ENCODE measurements at places on chromosomes 11 and 22.

DNA sequence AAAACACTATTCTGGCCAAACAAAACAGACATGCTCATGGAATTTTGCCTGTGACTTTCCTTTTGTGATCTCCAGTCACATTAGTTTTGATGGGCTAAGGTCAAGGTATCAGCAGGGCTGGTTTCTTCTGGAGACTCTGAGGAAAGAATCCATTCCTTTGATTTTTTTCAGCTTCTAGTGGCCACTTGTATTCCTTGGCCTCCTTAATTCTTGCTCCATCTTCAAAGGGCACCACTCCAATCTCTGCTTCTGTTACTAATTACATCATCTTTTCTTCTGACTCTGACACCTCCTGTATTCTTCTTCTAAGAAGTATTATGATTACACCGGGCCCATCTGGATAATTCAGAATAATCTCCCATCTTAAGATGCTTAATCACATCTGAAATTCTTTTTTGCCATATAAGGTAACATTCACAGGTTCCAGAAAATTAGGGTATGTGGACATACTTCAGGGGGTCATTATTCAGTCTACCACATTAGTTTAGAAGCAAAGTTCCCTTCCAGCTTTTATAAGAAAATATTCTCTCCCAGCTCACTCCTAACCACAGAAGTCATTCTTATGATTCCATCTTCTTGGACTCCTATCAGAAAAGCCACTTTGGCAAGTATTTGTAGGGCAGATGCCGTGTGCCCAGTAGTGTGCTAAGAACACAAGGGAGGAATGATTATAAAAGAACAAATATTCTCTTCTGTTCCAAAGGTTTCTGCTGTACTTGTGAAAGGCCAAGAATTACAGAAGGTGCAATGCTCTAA is 56.4 kb upstream of the FSHB start:
- DNase-seq, result no peak

DNA sequence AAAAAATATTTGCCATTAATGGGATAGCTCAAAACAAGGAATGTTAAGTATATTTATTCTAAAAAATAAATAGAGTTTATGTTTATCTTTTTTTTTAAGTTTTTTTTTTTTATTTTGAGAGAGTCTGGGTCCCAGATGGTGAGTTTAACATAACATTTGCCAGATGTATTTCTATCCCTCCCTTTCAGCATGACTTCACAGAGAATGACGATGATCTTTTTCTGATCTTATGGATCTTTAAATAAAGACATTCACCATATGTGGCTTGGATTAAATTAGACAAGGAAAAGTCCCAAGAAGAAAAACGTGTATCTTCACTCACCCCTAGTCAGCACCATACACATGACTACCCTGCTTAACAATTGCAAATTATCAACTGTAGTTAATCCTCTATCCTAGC is 839.8 kb upstream of the CNTN5 start:
- no peak for DNase-seq

DNA sequence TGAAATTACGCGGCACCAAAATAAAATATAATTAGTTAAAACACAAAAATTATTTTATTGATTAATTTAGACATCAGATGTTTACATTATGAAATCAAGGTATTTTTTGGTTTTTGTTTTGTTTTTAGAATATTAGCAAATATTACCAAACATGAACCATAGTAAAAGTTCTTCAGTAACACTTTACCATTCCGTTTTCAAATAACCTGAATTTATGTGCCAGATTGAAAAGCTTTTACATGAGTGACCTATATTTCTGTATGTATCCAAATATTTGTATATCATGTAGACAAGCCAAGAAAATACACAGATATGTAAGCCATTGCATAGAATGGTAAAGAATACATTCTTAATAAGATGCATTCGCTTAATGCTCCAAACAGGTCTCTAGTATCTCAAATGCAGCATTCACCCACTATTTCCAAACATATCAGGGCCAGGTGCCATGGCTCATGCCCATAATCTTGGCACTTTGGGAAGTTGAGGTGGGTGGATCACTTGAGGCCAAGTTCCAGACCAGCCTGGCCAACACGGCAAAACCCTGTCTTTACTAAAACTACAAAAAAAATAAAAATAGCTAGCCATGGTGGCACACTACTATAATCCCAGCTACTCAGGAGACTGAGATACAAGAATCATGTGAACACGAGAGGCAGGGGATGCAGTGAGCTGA is 102.4 kb upstream of the SERPIND1 start:
- no peak for DNase-seq

- DNase-seq, result no peak
Measured at GRCh38 chr11:93221539-93221938, 23.7 kb upstream of the SLC36A4 start.

DNA sequence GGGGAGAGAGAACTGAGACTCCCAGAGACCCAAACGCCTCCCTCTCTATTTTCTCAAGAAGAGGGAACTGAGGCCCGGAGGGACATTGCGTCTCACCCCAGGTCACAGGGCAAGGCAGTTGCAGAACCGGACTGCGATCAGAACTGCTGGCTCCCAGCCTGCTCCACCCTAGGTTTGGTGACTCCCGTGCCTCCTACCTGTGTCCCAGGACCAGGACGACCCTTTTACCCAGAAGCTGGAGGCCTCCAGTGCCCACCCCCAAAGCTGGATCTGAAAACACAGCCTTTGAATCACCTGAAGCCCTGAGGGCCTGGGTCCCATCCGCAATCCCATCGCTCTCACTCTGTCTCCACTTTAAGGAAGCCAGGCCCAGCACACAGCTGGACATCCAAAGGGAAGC is 1.4 kb downstream of the GSTT4 start:
- no peak for DNase-seq

- DNase-seq, result no peak
Measured at GRCh38 chr11:23473782-23474181, 613.5 kb upstream of the CCDC179 start.

DNA sequence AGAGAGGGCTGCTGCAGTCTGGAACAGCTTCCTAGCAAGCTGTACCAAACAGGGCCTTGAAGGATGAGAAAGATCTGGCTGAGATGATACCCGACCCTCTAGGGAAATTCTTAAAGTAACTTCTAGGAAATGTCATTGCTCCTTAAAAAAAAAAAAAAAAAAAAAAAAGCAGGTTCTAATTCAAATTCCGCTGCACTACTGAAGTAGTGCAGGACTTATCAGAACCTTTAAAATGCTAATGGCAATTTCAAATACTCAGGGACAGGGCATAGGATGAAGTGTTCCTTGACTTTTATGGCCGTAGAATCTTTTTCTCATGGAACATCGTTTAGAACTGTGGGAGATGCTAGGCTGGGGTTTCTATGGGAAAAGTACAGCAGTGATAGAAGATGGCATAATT is 13.1 kb downstream of the MIAT start:
- no peak for DNase-seq

DNA sequence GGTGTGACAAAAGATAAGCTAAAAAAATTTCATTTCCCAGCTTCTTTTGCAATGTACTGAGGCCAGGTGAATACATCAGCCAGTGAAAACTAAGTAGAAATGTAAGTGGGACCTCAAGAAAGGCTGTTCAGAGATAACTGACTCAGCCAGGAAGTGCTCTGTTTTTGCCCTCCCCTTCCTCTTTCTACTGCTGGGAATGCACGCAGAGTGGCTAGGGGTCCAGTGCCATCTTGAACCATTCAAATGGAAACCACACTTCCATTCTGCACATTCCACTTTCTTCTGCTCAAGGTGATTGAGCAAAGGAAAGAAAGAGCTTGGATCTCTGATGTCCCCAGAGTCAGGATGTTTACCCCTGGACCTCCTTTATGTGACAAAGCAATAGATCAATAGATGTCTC is 27.8 kb upstream of the LMO2 start:
- no peak for DNase-seq

GRCh38 chr11:91946397-91946951 is 278.1 kb upstream of the FAT3 start:
- DNase-seq, result no peak
